ENCODE measurements at places on chromosomes 11 and 22.
A peak's percentile ranks its signal among the peaks of the same experiment; 100 is the strongest.

DNA sequence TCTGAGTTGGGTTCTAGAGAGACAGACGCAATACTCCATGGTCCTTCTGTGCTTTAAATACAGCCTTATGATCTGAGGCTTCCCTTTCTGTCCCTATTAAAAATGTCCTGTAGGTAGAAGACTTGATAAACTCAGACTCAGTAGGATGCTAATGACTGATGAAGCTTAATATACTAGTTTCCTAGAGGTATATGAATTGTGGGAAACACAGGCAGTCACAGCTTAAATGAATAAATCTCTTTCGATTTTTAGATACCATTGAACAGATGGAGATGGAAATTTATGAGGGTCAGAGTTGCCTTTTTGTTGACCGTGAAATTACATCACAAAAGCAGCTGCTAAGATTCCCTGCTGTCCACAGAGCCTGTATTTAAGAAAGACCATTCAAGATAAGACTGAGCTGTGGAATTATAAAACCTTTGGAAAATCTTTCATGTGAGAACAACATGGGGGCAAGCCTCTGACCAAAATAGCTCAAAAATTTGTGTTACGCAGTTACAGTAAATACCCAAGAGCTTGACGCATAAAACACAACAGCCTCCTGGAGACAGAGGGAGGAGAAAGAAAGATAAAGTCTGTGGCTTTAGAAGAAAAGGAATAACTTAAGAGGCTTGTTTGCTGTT lies 172.3 kb downstream of the AASDHPPT start:
- DNase-seq: no peak

- no peak for DNase-seq
These were observed 9.6 kb upstream of the CTSD start for GRCh38 chr11:1773131-1773993.

GRCh38 chr11:121300972-121301699 lies 8.6 kb downstream of the SC5D start:
- no peak for DNase-seq

DNA sequence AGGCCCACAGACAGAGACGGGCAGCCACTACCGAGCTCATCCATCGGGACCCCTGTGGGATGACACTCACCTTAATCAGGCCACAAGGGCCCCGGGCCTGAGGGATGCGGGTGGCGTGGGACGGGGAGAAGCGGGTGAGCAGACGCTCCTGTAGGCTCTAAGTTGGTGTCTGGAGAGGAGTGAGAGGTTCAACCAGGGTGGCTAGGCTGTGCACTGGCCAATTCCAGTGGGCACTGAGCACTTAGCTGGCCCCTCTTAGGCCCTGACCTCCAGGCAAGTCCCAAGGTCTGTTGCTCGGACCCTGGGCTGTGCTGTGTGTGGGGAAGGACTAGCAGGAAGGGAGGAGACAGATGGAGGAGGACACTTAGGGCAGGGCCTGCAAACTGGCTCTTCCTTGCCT lies 139.3 kb downstream of the ST3GAL4 start:
- no peak for DNase-seq

DNA sequence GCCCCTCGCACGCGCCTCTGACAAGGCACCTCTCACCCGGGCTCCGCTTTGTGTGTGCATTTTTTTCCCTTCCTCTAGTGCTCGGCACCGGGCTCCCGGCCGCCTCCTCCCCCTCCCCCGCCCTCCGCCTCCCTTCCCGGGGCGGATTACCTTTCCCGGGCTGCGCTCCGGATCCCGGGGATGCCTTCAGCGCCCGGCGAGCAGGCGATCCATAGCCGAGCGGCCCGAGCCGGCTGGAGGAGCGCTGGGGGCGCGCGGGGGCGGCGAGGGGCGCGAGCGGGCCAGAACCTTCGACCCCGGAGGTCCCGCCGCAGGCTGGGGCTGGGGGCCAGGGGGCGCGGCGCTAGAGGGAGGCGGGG lies 282 bp downstream of the MPPED2 start:
- DNase-seq: peak; percentile 78

- no peak for DNase-seq
These were observed 127.9 kb upstream of the NECTIN1 start for GRCh38 chr11:119856681-119857485.

DNA sequence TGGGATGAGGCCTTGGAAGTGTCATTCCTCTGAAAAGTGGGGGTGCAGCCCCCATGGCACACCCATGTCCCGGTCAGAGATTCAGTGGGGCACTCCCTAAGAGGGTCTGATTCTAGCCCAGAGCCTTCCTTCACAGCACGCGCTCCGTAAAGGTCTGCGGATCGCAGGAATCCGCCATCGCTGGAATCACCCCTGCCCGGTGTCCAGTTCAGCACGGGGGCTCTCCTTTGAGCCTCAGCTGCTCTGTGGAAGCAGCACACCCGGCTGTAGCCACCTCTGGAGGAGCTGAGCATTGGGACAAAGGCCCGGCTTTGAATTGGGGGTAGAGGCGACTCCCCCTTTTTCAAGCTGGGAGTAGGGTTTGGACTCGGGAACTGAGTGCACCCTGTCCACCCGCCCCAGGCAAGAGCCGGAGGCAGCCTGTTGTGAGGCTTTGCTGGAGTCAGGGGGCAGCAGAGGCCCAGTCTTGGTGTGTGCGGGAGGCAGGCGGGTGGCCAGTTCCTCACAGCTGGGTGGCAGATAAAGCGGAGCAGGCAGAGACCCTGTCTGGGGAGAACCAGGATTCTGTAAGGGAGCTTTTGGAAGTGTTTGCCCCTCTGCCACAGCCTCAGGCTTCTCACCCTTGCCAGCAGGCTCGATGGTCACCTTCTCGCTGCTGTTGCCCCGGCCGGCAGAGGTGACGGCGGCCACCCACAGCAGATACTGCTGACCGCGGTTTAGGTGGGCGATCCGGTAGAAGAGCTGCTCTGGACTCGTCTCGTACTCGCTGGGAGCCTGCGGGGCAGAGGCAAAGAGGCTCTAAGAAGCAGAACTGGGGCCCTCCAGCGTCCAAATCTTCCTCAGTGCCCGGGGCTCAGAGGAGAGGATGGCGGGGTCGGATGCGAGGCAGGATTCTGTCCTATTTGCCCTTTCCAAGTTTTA lies 115.9 kb downstream of the CEP164 start:
- DNase-seq: peak; percentile 80

DNA sequence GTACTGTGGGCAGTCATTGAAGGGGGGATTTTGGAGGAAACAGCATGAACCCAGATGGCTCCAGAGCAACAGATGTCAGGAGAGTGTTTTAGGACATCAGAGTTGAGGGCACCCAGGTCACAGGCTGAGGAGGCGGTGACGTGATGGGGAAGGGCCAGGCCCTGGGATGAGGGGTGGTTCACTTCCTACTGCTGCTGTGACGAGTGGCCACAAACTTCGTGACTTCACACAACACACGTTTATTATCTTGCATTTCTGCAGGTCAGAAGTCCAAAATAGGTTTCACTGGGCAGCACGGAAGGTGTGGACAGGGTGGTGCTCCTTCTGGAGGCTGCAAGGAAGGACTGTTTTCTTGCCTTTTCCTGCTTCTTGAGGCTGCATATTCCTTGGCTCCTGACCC lies 77.7 kb upstream of the RAB1B start:
- DNase-seq: no peak

GRCh38 chr22:48226026-48227013 lies 1463.9 kb downstream of the TBC1D22A start:
- no peak for DNase-seq

GRCh38 chr22:19876941-19877625 lies 22.4 kb upstream of the GNB1L start:
- no peak for DNase-seq

DNA sequence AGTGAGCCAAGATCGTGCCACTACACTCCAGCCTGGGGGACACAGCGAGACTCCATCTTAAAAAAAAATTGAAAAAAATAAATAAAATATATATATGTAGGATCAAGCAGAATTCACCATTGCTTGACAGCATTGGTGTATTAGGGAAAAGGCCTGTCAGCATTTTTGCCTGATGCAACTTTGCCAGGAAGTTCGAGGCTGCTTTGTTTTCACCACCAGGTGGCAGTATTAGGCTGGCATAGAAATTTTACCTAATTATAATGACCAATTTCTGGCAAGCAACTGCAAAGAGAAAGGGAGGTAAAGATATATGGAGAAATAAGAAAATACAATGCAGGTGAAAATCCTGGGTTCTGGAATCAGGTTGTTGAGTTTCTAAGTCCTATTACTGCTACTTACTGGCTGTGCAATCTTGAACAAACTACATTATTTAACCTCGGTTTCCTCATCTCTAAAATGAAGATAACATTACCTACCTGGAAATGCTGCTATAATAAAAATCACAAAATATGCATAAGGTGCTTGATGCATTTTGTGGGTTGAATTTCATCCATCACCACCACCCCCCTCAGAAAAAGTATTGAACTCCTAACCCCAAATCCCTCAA lies 24.7 kb downstream of the LAYN start:
- peak; percentile 68 for DNase-seq

DNA sequence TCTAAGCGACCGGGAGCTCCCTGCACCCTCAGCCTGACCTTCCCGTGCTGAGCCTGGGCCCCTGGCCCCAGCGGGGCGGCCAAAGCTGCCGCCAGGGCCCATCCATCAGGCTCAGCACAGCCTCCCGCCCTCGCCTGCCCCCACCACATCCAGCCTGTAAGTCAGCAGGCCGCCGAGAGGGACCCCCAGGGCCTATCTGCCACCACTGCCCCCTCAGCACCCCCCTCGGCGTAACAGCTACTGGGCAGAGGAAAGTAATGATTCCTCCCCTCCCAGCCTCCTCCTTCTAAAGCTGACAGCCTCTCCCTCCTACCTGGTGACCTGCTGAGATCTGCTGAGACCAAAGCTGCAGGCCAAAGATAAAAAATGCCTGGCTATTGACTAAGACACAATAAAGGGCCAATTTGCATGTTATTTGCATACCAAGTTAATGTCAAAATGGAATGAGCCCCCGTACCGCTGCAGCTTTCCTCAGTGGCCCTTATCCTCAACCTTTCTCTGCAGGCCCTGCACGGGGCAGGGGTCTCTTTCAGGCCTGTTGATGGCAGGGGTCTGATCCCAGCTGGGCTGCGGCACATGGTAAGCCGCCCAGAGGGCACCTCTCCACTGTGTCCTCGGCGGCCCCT lies 51.6 kb downstream of the RPUSD4 start:
- peak; percentile 67 for DNase-seq

GRCh38 chr11:3833449-3833848 lies 7.3 kb downstream of the RHOG start:
- no peak for DNase-seq

DNA sequence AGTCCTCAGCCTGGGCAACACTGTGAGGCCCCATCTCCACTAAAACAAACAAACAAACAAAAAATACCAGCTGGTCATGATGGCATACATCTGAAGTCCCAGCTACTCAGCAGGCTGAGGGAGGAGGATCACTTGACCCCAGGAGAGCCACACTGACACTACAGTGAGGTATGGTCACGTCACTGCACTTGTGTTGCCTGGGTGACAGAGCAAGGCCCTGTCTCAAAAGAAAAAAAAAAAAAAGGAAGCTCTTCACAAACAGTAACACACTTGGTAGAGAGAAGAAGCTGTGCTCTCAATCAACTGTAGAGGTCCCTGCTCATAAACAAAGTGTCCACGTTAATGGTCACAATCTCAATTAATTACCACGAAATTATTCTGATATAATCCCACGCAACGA lies 401.6 kb upstream of the CCDC90B start:
- peak; percentile 6 for DNase-seq

DNA sequence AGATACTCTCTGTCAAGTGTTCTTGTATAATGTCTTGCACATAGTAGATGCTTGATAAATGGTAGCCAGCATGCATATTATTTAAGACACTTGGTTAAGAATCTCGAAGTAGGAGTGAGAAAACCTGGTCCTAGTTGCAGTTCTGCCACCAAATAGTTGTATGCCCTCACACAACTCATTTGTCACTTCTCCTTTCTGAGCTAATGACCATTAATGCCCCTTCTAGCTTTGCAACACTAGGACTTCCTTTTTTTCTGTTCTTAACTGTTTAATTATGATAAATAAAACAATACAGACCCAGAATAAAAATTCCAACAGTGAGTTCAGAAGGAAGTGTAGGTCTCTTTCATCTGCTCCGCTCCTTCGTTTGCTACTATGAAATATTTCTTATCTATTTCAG lies 453.6 kb downstream of the TMEM135 start:
- no peak for DNase-seq

DNA sequence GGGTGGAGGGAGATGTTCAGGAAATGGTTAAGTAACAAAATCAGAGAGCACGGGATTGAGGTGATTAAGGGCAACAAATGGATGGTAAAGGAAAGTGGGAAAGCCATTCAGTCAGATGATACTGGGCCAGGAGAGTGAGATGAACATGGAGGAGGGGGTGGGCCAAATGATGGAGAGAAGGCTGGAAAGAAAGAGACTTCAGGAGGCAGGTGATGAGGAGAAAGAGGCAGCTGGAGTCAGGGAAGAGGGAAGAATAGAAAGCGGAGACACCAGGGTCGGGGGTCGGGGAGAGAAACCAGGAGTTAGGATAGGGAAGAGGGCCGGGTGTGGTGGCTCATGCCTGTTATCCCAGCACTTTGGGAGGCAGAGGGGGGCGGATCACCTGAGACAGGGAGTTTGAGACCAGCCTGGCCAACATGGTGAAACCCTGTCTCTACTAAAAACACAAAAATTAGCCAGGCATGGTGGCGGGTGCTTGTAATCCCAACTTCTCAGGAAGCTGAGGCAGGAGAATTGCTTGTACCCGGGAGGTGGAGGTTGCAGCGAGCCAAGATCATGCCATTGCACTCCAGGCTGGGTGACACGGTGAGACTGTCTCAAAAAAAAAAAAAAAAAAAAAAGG lies 4.7 kb upstream of the KDM2A start:
- no peak for DNase-seq

DNA sequence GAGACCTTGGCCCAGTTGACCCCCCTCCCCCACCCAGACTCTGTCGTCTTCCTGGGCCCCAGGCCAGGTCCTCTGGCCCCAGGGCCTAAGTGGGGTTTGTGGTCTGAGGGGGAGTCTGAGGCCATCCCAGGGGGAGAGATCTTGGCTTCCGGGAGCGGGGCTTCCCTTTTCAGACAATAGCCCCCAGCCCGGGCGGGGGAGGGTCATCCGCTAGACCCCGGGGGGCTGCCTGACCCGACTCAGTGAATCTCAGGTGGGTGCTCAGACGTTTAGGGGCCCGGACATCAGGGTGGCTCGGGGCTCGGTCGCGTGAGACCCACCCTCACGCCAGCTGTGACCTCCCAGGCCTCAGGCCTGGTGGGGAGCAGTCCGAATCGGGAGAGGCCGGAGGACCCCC lies 609 bp downstream of the MAPK11 start:
- no peak for DNase-seq

DNA sequence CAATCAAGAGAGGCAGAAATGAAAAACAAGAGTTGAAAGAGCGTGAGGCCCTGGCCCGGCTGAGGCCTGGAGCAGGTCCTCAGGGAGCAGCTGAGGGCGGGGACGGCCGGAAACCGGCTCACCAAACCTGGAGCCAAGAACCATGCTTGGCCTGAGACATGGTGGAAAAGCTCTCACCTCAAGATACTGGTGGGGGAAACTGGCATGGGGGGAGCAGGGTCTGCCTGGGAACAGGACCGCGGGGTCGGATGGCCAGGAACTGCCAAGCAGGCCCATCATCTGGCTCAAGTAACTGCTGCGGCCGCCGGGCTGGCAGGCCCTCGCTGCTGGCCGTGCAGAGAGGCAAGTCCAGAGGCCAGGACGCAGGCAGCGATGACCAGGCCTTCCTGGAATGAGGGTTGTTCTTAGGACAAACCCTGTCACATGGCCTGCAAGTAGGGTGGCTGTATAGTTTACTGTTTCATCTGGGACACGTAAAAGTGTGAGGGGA lies 18.9 kb upstream of the WNT11 start:
- DNase-seq: no peak
